ENCODE measurements at places on chromosomes 11 and 22.

DNA sequence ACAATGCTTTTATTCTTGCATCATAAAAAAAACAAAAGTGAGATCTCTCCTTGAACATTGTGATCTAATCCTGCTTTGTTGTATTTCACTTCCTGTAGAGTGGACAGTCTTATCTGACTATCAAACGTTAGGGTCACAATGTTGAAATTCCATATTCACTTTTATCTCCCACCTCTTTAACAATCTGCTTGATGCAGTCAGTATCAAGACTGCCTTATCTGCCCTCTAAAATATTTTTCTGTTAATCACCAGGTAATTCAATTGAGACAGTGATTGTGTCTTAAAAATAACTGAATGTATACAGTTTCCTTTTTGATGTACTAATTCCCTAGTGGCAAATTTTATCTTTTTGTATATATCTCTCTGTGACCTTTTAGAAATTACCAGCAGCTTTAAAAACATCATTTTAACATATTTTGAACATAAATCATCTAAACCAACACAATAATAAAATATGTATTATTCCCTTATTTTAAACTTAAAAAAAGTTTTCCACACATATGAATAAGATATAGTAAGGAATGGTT lies 143.1 kb upstream of the MPPED2 start:
- DNase-seq: no peak

- no peak for DNase-seq
These were observed 21.5 kb downstream of the KCTD21 start for GRCh38 chr11:78166855-78167469.

GRCh38 chr11:59801981-59802638 lies 8.5 kb downstream of the MRPL16 start:
- DNase-seq: no peak

- DNase-seq: no peak
These were observed 74.6 kb downstream of the CELSR1 start for GRCh38 chr22:46462726-46463371.

GRCh38 chr11:61019037-61019831 lies 47.8 kb downstream of the CD6 start:
- DNase-seq: no peak

- DNase-seq: no peak
These were observed 350.1 kb downstream of the TBC1D22A start for GRCh38 chr22:47112582-47112965.

DNA sequence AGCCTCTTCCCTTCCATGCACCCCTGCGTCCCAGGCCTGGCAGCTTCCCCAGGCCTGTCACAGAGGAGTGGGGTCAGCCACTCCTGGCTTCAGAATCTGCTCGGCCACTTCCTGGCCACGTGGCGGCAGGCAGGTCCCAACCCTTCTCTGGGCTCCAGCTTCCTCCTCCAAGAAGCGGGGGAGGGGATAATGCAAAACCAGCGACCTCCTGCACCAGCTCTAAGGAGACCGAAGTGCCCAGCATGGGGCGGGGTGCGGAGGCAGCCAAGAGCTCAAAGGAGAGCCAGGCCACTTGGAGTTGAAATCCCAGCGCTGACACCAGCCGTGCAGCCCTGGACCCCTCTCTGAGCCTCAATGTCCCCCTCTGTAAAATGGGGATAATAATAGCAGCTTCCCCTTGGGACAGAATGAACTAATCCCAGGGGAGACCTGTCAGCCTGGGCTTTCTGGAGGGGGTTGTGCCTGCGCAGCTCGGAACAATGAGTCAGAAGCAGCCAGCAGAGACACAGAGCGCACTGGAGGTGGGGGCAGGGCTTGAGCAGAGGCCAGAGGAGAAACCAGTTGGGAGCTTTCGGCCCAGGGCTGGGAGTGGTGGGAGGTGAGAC lies 22.8 kb upstream of the PICK1 start:
- no peak for DNase-seq

GRCh38 chr22:48760481-48761390 lies 1066.9 kb downstream of the BRD1 start:
- DNase-seq: no peak

- no peak for DNase-seq
These were observed 75.7 kb upstream of the TTC12 start for GRCh38 chr11:113238721-113239120.

DNA sequence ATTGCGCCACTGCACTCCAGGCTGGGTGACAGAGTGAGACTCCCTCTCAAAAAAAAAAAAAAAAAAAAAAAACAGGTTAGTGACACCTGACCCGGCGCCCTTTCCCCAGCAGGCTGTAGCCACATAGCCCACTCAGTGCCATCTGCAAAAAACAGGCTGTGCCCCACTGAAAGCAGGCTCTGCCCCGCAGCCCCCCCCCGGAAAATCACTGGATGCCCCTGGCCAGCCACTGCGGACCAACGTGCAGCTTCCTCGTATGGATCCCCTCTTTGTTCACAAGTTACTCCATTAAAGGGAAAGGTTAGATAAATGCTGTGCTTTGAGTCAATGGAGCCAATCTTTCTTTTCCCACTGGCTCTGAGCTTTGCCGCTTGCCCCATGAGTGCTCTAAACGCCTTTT lies 660.3 kb downstream of the TBC1D22A start:
- DNase-seq: no peak

GRCh38 chr11:2691355-2691761 lies 8.4 kb downstream of the KCNQ1OT1 start:
- no peak for DNase-seq

- DNase-seq: no peak
These were observed 43.7 kb downstream of the ZBTB16 start for GRCh38 chr11:114102993-114103896.

- DNase-seq: no peak
These were observed 5.9 kb upstream of the AMOTL1 start for GRCh38 chr11:94762208-94762607.

GRCh38 chr11:117256573-117256972 lies 24.1 kb downstream of the RNF214 start:
- no peak for DNase-seq

DNA sequence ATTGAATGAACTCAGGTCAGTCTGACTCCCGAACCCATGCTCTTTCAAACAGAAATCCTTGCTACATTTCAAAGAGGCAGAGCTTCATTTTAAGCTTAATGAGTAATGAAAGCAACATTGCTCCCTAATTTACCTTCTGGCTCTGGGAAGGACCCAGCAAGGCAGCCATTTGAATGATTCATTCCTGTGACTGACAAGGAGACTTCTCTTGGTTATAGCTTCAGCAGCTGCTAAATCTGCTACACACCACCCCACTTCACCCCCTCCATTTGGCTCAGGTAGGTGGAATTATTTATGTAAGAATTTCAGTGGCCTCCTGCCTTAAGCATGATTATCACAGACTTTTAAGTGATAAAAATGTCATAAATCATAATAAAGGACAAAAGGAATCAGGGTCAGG lies 117.7 kb downstream of the KCNC1 start:
- no peak for DNase-seq

- no peak for DNase-seq
These were observed 288.1 kb downstream of the ETS1 start for GRCh38 chr11:128299132-128299726.

- DNase-seq: no peak
These were observed 15.5 kb upstream of the RASSF10 start for GRCh38 chr11:12993626-12994025.

- DNase-seq: peak; percentile 31
These were observed 9.8 kb downstream of the TRAF6 start for GRCh38 chr11:36500315-36500721.

GRCh38 chr22:36144886-36145541 lies 15.5 kb downstream of the APOL3 start:
- peak; percentile 57 for DNase-seq

DNA sequence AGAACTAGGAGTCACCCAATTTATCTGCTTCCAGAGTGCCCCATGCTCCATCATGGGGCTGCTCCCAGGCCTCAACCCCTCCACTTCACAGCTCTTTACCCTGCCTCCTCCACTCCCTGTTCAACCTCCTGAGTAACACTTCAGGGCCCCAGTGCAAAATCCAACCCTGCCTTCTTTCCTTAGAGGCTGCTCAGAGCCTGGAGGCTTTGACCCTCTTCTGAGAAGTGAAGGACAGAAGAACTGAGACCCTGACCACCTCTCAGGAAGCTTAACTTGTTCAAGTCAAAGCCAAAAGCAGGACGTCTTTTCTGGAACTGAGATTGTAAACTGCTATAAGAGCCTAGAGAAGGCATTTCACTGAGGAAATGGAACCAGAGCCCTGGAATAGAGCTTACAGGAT lies 15.5 kb downstream of the EIF3F start:
- DNase-seq: no peak

DNA sequence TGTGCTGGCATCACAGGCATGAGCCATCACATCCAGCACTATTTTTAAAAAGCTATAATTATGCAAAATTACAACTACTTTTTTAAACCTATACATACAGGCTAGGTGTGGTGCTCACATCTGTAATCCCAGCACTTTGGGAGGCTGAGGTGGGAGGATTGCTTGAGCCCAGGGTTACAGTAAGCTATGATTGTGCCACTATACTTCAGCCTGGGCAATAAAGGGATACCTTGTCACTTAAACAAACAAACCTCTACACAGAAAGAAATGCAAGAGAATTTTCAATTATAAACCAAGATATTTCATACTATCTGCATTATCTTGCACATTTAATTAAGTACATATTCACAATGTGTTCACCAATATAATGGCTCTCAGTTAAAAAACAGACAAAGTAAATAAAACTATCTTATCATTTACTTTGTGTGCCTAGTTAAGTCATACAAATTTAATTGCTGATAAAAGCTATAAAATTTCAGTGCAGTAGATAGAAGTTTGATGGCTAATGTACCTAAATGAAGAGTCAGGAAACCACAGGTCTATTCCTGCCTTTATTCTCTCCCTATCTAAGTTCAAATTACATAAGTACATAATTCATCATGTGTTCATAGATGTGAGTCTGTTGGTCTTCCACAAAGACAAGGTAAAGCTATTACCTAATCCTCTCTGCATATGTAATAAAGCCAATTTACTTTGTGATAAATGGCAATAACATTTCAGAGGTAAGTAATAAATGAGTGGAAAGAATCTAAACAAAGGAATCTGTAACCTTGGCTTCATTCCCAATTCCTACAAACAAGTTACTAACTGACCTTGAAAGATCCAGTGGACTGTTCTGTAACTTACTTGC lies 9.0 kb upstream of the RDX start:
- DNase-seq: no peak

- no peak for DNase-seq
These were observed 349.9 kb upstream of the ANO3 start for GRCh38 chr11:25981998-25982397.

DNA sequence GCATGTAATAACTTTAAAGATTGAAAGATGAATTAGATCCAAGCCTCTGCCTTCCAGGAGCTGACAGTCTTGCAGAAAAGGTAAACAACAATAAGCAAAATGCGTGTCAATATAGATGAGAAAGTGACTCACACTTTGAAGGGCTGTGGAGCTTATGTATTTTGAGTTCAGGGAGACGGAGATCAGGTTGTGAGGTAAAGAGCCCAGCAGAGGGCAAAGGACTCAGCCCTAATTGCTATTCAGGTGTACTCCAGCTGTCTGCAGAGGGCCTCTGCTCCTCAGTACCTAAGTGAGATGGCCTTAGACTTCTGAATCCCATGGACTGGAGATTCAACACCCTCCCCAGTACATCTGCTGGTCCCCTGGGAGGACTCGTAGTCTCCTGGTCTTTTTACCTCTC lies 22.9 kb upstream of the CTR9 start:
- no peak for DNase-seq

- DNase-seq: no peak
These were observed 143.9 kb downstream of the INSC start for GRCh38 chr11:15258433-15259165.

DNA sequence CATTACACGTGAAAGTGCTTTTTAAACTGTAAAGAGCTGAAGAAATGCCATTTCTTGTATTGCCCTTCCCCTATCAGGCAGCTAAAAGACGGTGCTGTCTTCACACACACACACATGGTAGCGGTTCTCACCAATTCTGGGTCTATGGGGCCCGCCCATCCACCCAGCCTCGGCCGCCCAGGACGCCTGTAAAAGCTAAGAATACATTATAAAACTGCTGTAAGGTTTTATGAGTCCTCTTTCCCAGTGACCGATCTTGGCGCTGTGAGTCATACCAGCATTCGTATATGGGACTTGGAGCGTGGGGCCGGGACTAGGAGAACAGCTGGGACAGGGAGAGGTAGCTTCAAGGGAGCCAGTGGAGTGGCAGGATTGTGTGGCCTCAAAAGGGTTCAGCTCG lies 149.7 kb upstream of the CADM1 start:
- no peak for DNase-seq

- no peak for DNase-seq
These were observed 31.5 kb downstream of the FAM168A start for GRCh38 chr11:73566422-73566821.

DNA sequence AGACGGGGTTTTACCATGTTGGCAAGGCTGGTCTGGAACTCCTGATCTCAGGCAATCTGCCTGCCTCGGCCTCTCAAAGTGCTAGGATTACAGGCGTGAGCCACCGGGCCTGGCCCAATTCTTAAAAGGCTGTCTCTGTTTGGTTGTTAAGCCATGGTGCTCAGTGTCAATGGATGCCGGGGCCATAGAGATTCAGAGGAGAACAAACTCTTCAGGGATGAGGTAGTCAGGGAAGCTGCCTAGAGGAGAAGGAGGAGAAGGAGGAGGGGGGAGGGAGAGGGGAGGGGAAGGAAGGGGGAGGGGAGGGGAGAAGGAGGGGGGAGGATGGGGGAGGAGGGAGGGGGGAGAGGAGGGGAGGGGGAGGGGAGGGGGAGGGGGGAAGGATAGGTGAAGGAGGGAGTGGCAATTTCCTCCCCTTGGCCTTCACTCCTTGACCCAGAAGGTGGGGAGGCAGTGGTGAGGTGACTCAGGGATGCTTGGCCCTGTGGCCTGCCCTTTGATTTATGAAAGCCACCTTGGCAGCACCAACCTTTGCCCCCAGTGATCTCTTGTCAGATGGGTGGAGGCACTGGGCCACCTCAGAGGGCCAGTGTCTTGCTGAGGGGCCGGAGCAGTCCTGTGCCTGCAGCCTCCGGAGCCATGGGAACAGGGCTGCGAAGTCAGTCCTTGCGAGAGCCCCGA lies at the start of gene C11orf86:
Gene C11orf86 (plus strand): TSS at position 581 of the 681 bp plus-strand sequence. CDS start 59 bp downstream, at position 640.
- no peak for DNase-seq

- DNase-seq: no peak
These were observed 4.0 kb downstream of the NECTIN1 start for GRCh38 chr11:119724956-119725355.

GRCh38 chr11:45651156-45651555 lies 14.3 kb downstream of the CHST1 start:
- DNase-seq: no peak

- DNase-seq: no peak
These were observed 500 bp upstream of the ADSL start for GRCh38 chr22:40345815-40346184.
